Cardiac fibroblast (primary cell): ENCODE measurements at places on chromosomes 4 and X.
A peak's percentile ranks its signal among the peaks of the same experiment; 100 is the strongest.

- no peak for DNase-seq
These were observed 147.3 kb downstream of the HS6ST2 start for GRCh38 chrX:132810964-132811712.

DNA sequence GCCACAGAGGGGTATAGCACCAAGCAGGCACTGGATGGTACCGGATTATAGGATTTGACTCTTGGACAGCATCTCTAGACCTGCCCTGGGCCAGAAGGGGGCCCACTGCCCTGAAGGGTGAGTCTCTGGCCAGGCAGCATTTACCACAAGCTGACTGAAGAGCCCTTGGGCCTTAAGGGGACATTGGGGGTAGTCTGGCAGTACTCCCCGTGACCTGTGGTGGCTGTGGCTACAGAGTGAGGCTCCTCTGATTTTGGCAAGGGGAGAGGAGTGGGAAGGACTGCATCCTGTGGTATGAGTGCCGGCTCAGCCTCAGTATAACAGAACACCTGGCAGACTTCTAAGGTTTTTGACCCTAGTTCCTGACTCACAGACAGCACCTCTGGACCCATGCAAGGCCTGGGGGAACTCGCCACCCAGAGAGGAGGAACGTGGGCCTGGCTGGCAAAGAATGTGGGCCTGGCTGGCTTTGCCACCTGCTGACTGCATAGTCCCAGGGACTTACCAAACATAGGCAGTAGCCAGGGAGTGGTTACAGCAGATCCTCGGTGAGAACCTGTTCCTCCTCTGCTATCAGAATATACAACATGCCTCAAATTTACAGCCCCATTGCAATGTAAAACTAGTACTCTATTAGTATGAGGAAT lies 48.1 kb downstream of the ABCB7 start:
- DNase-seq: no peak

GRCh38 chr4:159190651-159191050 lies 87.8 kb downstream of the RAPGEF2 start:
- no peak for DNase-seq

- DNase-seq: no peak
These were observed 80.3 kb upstream of the GATB start for GRCh38 chr4:151841107-151841506.

DNA sequence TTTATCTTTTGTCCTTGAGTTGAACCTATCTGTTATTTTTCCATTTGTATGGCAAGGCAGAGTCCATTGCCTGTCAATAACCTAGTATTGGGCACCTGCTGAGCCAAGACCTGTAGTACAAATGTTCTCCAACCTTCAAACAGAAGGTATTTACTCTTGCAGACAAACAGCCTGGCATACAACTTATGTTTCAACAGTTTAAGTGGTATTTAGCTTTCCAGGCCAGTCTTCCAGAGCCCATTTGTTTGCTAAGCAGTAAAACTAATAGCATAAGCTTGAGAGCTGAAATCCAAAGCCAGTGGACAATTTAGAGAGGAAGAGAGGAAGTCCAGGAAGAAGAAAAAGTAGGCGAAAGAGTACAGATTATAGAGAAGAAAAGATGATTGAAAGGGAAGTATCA lies 979.3 kb downstream of the GLUD2 start:
- no peak for DNase-seq

- no peak for DNase-seq
These were observed 63.0 kb upstream of the AGA start for GRCh38 chr4:177505171-177505615.

- no peak for DNase-seq
These were observed 540.9 kb downstream of the GBA3 start for GRCh38 chr4:23233596-23233995.

DNA sequence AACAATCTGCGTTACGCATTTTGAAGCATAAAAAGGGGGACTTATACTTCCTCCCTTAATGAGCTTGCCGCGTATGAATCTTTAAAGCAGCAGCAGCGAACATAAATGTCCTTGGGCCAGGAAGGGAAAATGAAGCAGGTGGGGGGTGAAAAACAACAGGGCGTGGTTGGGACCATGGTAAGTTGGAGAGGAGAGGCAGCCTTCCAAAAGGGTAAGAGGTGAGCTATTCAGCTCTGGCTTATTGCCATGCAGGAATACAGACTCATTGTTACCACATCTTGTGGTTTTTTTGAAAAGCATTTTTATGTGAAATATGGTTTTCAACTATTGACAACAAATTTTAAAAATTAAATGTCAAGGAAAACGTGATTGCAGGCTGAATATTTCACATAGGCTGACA lies 710.7 kb upstream of the FAM241A start:
- peak; percentile 30 for DNase-seq

DNA sequence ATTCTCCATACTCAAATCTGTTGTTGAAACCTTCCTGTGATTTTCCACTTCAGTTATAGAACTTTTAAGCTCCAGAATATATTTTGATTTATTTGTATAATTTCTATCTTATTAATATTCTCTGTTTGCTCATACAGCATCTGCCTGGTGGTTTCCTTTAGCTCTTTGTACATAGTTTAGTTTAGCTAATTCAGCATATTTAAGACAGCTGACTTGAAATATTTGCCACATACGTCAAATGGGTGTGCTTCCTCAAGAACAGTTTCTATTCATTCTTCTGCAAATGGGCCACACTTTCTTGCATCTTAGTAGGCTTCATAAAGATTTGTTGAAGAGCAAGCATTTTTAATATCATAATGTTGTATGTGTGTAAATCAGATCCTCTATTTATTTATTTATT lies 101.8 kb downstream of the MAGEC1 start:
- DNase-seq: no peak

GRCh38 chr4:150578745-150579501 lies 3.0 kb upstream of the MAB21L2 start:
- DNase-seq: peak; percentile 20

DNA sequence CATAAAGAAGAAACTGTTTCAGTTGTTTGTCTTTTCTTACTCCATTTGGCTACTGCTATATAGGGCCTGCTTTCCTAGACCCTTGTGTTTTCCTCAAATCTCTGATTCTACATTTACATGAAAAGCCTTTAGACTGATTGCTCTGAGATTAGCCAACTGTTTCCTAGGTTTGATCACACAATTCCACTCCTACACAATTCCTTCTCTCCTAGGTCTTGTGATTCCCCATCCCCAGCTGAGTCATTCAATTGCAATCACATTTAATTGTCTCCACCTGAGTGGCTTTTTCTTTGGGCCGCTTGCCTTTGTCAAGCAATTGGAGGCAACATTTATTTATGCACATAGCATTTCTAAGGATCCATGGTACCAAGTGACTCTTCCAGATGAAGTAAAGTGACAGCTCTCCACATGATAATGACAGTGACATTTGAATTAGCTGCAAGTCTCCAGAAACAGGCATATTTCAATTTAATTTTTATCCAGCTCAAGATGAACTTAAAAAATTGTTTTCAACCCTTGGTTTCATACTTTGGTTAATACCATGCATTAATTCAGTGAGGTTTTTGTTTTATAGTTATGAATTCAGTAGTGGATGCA lies 35.8 kb downstream of the ATXN3L start:
- DNase-seq: peak; percentile 67

DNA sequence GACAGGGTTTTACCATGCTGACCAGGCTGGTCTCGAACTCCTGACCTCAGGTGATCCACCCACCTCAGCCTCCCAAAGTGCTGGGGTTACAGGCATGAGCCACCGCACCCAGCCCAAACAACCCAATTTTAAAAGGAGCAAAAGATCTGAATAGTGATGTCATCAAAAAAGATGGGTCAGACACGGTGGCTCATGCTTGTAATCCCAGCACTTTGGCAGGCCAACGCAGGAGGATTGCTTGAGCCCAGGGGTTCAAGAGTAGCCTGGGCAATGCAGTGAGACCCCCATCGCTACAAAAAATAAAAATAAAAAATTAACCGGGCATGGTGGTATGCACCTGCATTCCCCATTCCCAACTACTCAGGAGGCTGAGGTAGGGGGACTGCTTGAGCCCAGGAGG lies 6.1 kb downstream of the ELF2 start:
- no peak for DNase-seq
